ENCODE measurements at places on chromosomes 2 and 18.

GRCh38 chr2:133975676-133976428, 278.0 kb upstream of the MGAT5 start:
- DNase-seq: no peak

DNA sequence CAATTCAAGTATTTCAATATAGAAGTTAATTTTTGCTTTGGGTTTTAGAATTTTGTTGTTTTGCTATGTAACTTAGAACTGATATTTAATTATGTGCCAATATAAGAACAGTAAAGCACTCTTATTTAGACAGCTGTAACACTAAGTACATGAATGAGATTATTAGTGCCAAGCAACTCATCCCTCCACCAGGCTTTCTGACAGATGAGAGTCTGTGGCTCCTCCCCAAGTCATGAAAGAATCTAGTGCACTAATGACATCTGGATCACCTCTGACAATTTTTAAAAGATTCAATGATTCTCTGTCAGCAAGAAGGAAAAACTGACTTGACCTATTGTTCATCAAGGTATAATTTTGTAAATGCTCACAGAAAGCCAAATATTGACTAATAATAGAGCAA, 67.8 kb downstream of the TMEFF2 start:
- no peak for DNase-seq

DNA sequence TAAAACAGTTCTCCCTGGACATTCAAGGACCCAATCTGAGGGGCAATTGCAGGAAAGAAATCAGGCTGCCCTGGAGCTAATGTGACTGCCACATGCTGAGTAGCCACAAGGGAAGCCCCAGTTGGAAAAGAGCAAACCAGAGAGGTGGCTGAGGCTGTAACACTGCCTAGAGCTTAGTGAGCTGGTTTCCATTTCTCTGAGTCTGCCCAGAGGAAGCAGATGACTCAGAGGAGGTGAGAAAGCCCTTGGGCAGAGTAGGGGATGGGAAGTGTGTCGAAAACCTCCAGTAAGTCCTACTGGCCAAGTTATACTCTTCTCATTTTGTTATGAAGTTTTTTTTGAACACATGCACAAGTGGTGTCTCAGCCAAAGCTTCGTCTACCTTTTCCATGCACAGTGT, 753.0 kb downstream of the CNTNAP5 start:
- DNase-seq: no peak

DNA sequence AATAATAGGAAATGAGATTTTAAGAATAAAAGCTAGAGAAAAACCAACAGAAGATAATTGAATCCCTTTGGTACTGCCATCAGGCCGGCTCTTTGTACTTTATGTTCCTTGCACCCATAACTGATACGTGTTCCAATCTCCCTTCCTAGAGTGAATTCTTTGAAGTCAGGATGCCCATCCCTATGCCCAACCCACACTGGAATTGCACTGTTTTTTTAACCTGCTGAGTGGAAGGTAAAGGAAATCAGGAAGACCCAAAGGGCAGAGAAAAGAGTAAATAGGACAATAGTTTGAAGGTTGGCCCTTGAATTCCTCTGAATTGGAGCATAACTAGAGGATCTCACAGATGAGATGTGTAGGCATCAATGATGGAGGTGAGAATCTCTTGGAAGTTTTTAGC, 4.4 kb upstream of the ATG16L1 start:
- no peak for DNase-seq

GRCh38 chr2:241904011-241904718, 34.6 kb downstream of the RTP5 start:
- DNase-seq: no peak

GRCh38 chr2:121038031-121038430, 247.0 kb downstream of the TFCP2L1 start:
- no peak for DNase-seq

All from SW 1271 (cell line).